Erythroblast (primary cell): ENCODE measurements at places on chromosomes 5 and 9.

GRCh38 chr5:65078331-65078730 lies 309.6 kb downstream of the CWC27 start:
- no peak for DNase-seq

DNA sequence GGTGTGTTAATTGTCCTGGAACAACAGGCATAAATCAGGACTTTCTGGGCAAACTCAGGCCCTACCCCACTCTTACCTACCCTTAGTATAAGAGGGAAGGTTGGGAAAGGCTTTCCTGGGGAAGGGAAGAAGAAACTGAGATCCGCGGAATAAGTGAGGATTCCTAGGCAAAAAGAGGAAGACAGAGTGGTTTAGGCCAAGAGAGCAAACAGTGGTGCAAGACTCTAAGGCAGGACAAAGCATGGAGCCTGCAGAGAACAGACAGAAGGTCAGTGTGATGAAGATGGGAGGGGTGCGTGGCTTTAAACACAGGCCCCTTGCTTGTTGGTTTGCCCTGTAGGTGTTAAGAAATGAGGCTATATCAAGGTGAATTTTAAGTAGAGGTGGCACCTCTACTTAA lies 69.4 kb downstream of the TMC1 start:
- no peak for DNase-seq

DNA sequence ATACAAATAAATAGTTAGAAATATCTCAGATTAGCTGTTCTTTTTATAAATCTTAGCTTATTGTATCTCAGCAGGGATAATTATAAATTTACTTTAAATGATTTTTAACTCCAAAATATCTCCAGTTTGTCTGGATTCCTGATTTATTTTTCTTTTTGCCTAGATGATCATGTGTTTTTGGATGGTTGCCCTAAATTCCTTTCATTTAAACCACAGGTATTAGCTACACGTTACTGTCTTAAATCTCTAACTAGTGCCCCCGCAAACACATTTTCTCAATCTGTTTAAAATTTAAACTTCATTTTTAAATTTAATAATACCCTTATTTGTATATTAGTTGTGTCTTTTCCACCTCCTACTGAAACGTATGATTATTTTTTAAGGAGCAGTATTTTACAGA lies 5.6 kb downstream of the FER start:
- no peak for DNase-seq

DNA sequence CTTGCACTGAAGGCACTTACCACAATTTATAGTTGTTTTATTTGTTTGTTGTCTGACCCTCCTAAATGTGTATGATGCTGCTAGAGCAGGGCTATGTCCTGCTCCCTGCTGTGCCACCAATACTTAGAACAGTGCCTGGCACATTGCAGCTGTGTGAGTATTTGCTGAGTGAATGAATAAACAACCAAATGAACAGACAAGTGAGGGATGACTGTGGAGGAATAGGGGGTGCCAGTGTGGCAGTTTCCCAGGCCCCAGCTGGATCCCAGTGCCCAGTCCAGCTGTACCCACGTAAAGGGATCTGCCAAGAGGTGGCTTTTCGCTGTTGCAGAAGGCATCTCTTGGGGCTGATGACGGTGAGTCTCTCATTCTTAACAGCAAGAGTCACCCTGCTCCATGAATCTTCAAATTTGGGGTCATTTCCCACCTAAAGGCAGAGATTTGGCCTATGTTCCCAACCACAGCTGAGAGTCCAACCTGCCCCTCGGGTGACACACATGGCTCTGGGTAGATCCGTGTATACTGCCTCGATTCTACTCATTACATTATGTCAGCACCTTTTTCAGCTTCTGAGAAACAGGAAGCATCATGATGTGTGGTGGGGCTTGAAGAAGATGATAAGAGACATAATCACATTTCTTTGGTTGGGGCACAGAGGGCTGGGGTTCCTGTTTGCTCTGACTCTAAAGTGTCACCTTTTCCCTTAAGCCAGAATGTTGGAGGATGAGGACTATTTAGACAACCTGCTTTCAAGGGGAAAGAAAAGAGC lies 14.3 kb downstream of the IL5 start:
- DNase-seq = no peak

- no peak for DNase-seq
These were observed 256.8 kb upstream of the GRAMD2B start for GRCh38 chr5:126166368-126166767.

DNA sequence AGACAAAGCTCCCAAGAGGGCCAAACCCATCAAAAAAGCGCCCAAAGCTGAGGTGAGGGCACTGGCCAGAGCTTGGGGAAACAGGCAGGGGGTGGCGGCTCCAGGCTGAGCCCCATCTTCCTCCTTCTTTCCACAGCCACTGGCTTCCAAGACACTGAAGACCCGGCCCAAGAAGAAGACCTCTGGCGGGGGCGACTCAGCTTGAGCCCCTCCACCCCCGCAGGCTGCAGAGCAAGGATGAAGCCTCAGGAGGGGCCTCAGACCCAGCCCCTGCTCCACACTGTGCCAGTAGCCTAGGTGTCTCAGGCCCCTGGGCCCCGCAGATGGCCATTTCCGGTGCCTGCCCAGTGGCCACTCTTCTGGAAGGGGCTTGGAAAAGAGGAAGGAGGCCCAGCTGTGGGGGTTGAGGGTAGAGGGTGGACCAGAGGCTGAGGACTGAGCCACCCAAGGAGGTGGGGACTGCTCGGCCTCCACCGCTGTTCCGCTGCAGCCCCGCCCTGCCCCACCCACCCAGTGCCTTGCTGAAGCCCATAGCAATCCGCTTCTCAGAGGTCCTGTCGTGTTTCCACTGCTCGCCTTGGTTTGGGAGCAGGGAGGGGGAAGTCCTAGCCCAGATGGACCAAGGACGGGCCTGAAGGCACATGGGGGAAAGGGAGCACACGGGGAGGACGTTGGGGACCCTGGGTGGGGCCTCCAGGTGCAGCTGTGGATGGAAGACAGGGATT lies 6.9 kb downstream of the REEP2 start:
- DNase-seq = no peak

DNA sequence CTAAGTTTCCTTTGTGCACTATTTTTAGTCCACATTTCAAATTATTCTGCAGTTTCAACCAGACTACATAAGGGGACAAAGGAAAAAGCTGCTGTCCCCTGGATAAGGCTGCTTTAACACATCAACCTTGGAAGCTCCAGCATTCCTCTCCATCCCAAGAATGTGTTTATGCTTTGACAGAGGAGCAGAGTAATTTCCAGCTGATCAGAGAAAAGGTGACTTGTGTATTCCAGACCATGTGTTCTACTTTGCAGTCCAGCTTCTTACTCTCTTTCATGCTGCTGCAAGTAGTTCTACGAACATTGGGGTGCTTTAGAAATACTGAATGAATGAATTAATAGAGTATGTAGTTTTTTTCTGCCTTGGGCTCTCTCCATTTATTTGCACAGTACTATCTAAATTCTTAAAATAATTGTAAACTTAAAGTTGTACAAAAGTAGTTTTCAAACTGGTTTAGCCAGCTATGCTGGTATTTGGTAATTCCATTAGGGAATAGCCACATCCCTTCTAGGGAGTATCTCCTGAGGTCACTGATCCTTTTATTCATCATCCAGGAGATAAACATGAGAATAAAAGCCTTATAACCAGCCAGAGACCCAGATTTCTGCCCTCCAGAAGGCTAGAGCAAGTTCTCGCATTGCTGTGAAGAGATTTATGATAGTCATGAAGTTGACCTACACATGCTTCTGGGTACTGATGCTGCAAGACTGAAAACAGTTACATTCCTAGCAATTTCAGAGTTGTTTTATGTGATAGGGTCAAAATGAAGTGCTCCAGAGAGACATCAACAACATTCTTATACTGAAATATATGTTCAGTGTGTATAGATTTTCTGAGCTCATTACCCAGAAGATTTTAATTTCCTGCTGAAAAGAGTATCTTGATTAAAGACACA lies 215.2 kb downstream of the COMMD10 start:
- DNase-seq = no peak

- DNase-seq = no peak
These were observed 39.3 kb downstream of the NTNG2 start for GRCh38 chr9:132201139-132201538.

DNA sequence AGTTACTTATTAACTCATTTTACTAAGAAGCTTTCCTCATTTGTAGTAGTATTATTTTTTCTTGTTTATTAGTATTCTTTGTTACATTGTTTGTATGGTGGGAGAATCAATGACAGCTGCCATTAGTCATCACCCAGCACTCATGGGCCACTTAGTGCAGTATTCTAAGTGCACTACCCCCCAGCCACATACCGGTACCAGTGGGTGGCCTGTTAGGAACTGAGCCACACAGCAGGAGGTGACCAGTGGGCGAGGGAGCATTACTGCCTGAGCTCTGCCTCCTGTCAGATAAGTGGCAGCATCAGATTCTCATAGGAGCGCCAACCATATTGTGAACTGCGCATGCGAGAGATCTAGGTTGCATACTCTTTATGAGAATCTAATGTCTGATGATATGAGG lies 24.2 kb upstream of the CAMLG start:
- peak; percentile 78 for DNase-seq

- DNase-seq = no peak
These were observed 122.1 kb upstream of the SPRY4 start for GRCh38 chr5:142446960-142447279.

GRCh38 chr9:21102305-21102704 lies 24.6 kb upstream of the IFNB1 start:
- no peak for DNase-seq

DNA sequence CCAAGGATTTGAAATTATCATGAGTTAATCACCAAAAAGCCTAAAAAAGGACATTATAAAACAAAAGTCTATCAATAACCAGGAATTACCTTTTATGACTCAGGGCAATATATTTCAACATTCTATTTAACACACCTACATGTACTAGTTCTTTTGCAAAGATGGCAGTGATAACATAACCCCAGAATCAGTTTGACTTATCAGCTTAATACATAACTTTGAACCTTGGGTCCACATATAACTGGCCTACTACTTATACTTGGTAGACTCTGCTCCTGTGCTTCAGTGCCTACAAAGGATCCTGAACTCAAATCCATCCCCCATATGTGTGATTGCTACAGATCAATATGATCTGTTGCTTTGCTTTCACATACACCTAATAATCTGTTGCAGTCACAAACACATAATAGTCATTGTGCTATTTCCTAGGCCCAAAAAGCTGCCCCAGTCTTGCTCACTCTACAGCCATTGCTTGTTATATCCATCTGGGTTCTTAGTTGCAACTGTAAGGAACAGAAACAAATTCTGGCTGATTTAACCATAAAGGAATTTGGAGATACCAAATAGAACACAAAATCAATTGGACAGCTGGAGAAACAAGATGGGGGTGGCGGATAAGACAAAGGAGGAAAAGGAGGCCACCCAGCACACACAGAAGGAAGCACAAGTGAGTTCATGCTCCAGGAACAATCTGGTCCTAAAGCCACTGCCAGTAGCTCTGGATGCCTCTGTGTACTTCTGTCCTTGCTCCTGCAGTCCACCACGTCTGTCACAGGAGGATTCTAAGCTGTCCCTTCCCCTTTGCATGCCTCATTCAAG lies 25.5 kb downstream of the DEPDC1B start:
- no peak for DNase-seq

- DNase-seq = no peak
These were observed 36.4 kb downstream of the PIK3R1 start for GRCh38 chr5:68251804-68252522.

DNA sequence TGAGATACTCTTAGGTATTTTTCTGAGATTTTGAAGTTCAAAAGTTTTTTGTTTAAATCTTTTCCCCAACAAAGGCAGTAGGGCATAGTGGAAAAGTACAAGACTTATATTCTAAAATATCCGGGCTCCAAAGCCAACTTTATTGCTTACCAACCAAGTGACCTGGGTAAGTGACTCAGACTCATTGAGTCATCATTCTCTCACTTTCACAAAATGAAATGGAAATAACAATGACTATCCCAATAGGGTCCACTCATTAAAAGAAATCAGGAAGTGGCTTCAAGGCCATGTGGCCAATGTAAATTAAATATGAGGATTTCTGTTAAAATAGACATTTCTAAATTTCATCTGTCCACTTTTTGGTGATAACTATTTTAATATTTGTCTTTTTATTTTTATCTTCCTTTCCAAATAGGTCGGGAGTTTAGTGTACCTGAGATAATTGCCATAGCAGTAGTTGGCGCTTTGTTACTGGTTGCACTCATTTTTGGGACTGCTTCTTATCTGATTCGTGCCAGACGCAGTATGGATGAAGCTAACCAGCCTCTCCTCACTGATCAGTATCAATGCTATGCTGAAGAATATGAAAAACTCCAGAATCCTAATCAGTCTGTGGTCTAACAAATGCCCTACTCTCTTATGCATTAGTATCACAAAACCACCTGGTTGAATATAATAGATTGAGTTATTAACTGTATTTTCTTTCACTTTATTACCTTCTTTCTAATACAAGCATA lies 15.5 kb downstream of the TYRP1 start:
- DNase-seq = no peak

DNA sequence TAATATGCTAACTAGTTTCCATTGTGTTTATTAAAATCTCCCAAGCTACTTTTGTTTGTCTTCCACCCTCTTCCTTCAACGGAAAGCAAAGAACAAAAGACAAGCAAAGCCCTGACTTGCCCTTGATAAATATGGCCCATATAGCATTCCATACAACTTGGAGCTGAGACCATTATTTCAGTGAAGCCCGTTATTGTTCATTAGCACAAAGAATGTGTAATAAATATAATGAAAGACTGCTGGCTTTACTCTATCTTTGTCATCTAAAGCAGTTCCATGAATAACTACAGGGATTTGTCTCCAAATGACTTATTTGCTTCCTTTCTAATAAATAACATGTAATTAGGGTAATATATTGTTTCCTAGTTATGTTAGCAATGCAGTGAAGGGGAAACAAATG lies 270.7 kb upstream of the TLE4 start:
- no peak for DNase-seq

GRCh38 chr5:141477815-141478214 lies 2.0 kb downstream of the PCDHGC3 start:
- no peak for DNase-seq

GRCh38 chr5:89397096-89397495 lies 514.1 kb upstream of the MEF2C start:
- DNase-seq = no peak

DNA sequence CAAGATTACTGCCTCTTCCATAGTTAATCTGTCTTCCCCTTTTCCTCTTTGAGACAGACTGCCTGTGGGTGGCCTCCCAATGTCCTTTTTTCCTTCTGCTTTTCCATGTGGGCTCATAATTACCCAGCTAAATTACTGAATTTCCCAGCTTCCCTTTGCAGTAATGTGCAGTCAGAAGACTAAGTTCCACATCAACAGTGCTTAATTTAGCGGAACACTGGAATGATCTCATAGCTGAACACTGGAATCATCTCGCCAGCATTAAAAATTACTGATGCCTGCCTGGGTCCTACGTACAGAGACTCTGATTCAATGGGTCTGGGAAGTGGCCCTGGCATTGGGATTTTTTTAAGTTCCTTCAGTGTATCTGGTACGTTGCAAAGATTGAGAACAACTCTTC lies 84.3 kb downstream of the DNAH5 start:
- DNase-seq = no peak

- no peak for DNase-seq
These were observed 248.6 kb upstream of the NR4A3 start for GRCh38 chr9:99573085-99573484.

- DNase-seq = no peak
These were observed 14.8 kb downstream of the AKNA start for GRCh38 chr9:114372921-114373448.
